ENCODE measurements at places on chromosomes 1 and 21.
A peak's percentile ranks its signal among the peaks of the same experiment; 100 is the strongest.

GRCh38 chr1:32939655-32940371 lies 24.8 kb downstream of the RNF19B start:
- DNase-seq = no peak

DNA sequence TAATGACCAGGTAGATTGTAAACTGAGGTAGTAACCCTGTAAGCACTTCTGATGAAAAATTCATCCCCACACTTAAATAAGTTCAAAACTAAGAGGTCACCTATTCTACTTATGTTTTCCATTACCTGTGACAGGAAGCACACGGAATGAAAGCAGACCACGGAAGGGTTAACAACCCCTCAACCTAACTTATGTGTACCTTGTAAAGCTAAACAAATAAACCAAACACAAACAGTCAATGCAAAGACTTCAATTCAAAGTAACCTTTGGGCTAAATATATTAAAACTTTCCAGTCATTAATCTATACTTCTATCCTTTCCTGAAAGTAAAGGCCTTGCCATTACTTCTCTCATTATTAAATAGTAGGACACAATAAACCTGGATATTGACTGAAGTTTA lies 7.0 kb downstream of the PPP1R15B start:
- no peak for DNase-seq

DNA sequence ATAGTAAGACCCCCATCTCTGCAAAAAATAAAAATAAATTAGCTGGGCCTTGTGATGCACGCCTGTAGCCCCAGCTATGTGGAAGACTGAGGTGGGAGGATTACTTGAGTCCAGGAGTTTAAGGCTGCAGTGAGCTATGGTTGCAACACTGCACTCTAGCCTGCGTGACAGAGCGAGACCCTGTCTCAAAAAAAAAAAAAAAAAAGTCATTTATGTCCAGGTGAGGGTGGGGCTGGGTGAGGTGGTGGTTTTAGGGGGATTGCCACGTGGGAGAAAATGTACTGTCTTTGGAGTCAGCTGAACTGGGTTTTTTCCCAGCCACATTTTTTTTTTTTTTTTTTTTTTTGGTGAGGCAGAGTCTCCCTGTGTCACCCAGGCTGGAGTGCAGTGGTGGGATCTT lies 6.7 kb downstream of the PIK3CD start:
- no peak for DNase-seq

DNA sequence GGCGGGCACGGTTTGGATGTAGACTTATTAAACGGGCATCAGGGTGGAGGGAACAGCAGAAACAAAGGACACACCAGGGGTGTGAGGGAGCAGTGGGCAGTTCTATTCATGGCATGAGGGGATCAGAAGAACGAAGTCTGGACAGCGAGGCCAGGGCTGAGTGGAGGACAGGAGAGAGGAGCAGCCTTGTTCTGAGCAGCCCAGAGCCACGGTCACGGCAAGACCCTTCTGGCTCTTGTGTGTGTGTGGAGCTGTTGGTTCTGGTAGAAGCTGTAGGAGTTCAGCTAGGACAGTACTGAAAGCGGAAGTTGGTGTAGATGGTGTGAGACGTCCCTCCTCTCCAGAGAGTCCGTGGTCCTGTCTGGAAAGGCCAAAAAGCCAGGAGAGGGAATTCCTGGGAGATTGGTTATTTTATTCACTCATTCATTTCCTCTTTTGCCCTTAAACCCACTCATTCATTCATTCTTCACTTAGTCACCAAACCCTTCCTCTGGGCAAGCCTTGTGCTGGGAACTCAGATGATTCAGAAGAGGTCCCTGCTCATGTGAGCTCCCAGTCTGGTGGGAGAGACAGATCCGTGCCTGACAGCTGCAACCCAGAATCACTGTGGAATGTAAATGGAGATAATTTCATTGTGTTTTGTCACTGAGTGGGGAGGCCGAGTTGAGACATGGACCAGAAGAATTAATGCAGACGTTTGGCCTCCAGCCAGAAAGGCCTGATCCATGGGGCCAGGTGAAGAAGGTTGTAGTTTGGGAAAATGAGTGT lies 4.1 kb upstream of the ACOT11 start:
- no peak for DNase-seq

- peak; percentile 32 for DNase-seq
Observed at GRCh38 chr1:40078512-40079333, 18.3 kb downstream of the PPT1 start.

DNA sequence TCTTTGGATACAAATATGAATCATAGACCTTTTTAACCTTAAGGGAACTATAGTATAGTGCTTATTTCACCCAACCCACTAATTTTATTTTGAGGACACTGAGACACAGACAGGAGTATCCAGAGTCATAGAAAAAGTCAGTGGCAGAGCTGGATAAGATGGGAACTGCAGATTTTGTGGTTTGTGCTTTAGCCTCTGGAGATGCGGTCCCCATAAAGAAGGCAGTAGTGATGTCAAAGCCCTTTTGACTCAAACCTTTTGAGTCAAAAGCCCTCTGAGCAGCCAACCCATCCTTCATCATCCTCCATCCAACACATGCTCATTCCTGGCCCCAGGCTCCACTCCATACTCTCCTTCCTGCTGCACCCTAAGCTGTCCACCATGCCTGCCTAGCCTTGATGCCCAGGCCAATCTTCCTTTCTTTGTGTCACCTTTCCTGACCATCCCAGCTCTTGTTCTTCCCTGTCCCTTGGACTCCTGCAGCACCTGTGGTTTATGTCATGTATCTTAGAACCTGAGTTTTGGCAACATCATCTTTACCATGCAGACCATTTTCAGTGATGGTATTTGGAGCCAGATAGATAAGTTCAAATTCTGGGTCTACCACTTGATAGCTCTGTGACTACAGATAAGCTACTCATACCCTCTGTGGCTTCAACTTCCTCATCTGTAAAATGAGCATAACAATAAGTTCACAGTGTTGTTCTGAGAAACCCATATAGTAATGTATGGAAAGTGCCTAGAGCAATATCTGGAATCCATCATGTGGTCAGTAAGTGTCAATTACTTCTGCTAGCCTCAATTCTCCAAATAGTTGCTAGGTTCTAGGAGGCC lies 20.1 kb downstream of the SLAMF1 start:
- DNase-seq = no peak

GRCh38 chr21:41631564-41632461 lies 123.9 kb upstream of the TMPRSS2 start:
- DNase-seq = no peak

DNA sequence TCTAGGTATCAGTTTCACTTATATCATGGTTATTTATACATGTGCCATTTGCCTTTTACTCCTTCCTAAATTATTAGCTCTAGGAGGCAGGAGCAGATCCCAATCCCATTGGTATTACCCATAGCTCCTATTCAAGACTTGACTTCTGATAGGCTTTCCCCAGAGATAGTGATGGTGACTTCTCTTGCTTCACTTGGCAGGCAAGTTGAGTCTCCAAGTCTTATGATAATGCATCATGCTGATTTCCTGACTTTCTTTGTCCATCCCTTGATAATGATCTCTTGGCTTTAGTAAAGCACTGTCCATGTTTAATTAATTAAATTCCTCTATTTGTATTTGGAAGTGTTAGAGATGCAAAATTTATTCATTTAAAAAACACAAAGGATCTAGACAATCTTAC lies 253.5 kb upstream of the ADAMTS5 start:
- DNase-seq = no peak

DNA sequence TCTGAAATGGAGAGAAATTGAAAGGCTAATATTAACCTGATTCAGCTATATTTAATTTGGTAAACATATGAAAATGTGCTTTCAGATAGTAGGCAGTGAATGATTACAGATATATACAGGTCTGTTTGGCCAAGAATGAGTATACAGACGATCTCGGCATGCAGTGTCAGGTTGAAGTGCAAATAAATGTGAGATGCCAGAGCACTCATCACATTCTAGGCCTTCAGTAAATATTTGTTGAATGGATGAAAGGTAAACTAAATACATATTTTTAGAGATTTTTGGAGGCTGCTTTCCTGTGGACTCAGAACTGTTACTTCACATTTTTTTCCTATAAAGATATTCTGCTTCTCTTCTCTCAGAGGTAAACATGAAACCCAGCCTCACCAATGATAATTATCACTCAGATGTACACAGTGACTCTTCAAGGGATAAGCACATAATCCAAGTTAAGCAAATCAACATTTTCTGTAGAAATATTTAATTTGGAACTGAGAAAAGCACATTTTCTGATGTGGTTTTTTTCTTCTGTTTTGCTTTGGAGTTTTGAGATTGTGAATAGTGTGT lies 702.9 kb downstream of the BRINP3 start:
- no peak for DNase-seq

GRCh38 chr1:34478515-34479076 lies 276.3 kb upstream of the GJB5 start:
- no peak for DNase-seq

DNA sequence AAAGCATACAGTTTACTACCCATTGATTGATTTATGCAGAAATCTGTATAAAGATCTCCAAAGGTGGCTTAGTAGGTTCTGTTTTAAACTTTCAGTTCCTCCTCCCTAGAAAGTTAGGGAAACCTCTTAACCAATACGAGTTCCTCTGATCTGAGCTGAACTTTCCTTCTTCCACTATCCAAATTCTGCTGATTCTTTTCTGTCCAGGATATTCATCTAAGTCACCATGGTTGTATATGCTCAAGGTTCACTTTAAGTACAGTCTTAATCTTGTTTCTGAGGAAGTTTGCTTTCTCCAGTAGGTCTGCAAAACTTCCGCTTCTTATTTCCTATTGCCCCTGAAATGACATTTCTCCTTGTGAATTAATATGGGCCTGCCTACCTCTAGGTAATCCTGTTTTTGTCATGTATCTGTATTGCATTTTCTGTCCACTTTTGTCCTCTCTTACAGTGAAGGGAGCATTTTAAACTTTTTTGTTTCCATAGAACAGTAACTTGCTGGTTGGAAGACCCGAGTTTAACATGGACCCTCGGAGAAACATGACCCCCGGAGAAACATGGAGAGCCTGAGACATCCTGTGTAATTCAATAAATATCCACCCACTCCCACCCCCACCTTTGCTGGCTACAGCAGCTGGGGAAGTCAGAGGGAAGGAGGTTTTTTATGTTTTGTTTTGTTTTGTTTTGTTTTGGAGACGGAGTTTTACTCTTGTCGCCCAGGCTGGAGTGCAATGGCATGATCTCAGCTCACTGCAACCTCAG lies 16.7 kb upstream of the TUT4 start:
- DNase-seq = no peak

GRCh38 chr1:91831132-91831930 lies 54.6 kb downstream of the TGFBR3 start:
- DNase-seq = no peak

- DNase-seq = no peak
Observed at GRCh38 chr1:183783767-183784637, 20.9 kb upstream of the RGL1 start.

GRCh38 chr21:34865400-34866241 lies 183.5 kb downstream of the RUNX1 start:
- DNase-seq = peak; percentile 46

GRCh38 chr1:43565600-43566360 lies 35.1 kb downstream of the PTPRF start:
- peak; percentile 61 for DNase-seq

DNA sequence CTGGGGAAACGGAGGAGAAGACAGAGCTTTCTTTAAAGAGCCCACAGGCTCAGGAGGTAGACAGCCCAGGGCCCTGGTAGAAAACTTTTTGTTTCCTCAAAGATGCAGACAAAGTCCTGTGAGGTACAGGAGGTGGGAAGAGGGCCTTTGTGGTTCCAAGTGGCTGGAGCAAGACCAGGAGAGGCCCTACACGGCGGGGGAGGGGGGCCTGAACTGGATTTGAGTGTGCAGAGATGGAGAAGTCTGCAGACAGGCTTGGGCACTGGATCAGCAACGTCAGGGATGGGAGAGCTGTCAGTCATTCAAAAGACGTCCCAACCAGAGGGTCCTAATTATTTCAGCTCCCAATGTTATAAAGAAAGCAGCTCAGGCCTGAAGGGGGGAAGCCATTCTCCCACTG lies 126.2 kb downstream of the EPHB2 start:
- no peak for DNase-seq

- DNase-seq = no peak
Observed at GRCh38 chr1:189205863-189206262, 1271.8 kb downstream of the BRINP3 start.
